H1 (cell line): ENCODE measurements at places on chromosomes 1 and 21.

- H3K36me3 ChIP-seq, result no peaks in the 10 kb centered on the region
- H3K27me3 ChIP-seq, result no peaks in the 10 kb centered on the region
- H3K4me3 ChIP-seq, result no peak overlapping the region
- H3K27ac ChIP-seq, result no peak overlapping the region
- no peak for DNase-seq
Measured at GRCh38 chr21:25872271-25872670, 137.5 kb downstream of the GABPA start.

DNA sequence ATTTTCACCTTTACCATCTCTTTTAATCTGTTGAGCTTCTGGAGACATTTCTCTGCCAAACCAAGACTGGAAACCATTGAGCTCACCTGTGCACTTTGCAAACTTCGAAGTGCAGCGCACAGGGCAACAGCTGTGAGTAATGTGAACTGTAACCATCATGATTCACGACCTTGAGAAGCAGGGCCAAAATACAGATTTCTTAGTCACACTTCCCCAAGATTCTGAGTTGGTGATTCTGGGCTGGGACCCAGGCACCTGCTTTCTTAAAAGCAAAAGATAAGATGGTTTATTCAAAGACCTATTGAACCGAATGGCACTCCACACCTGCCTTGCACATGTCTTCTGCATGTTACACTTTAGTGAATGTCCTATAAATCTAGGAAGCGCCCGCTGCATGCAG, 10.2 kb downstream of the AGTRAP start:
- H3K4me1 ChIP-seq, result 0 out of 2 replicates have a peak, but pooled peaks cover 2% of the 10 kb centered on the region
- H3K27me3 ChIP-seq, result no peaks in the 10 kb centered on the region
- H3K27ac ChIP-seq, result no peak overlapping the region
- H3K36me3 ChIP-seq, result peaks cover 12% of the 10 kb centered on the region
- no peak overlapping the region for H3K4me3 ChIP-seq

DNA sequence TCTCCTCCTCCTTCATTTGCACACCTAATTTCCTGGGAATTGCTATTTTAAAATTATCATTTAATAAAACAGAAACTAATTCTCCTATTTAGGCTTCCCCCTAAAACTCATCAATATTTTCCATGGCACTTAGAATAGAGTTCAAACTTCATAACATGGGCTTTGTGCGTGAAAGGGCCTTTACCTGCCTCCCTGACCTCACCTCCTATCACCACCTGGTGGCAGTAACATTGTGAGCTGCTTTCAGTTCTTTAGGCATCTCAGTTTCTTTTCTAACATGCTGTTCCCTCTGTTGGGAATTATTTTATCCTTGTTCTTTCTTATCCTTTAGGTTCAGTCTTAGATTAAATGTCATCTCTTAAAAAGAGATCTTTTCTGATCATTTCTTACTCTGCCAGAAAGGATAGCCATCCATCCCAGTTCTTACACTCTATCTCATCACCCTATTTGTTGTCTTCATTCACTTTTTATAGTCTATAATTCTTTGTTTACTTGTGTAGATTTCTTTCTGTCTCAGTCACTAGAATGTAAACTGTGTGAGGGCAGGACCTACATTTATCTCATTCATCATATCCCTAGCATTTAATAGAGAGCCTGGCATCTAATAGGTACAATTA, 133.8 kb upstream of the KIAA1614 start:
- H3K27ac ChIP-seq, result no peak overlapping the region
- DNase-seq, result no peak
- H3K4me1 ChIP-seq, result no peaks in the 10 kb centered on the region

- H3K27me3 ChIP-seq, result no peaks in the 10 kb centered on the region
- no peaks in the 10 kb centered on the region for H3K36me3 ChIP-seq
- no peak for DNase-seq
- no peaks in the 10 kb centered on the region for H3K4me1 ChIP-seq
- H3K27ac ChIP-seq, result no peak overlapping the region
Measured at GRCh38 chr1:186404454-186405051, 28.9 kb downstream of the ODR4 start.

DNA sequence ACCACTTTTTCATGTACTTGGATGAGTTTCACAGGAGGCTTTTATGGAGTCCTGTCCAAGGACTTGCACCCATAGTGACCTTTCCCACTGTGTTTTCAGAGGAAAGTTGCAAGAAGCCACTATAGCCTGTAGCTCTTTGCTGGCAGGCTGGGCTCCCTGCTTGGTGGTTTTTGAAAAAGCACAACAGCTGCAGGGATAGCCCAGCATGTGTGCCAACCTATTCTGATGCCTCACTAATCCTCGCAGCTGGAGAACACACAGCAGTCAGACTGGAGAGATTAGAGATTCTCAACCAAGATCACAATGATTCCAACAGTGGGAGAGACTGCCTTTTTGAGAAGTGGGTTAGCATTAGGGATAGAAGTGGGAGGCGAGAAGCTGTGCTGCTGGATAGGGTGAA, 24.1 kb upstream of the ARHGEF11 start:
- no peak overlapping the region for H3K4me3 ChIP-seq
- H3K27me3 ChIP-seq, result no peaks in the 10 kb centered on the region
- no peaks in the 10 kb centered on the region for H3K36me3 ChIP-seq
- no peaks in the 10 kb centered on the region for H3K4me1 ChIP-seq

DNA sequence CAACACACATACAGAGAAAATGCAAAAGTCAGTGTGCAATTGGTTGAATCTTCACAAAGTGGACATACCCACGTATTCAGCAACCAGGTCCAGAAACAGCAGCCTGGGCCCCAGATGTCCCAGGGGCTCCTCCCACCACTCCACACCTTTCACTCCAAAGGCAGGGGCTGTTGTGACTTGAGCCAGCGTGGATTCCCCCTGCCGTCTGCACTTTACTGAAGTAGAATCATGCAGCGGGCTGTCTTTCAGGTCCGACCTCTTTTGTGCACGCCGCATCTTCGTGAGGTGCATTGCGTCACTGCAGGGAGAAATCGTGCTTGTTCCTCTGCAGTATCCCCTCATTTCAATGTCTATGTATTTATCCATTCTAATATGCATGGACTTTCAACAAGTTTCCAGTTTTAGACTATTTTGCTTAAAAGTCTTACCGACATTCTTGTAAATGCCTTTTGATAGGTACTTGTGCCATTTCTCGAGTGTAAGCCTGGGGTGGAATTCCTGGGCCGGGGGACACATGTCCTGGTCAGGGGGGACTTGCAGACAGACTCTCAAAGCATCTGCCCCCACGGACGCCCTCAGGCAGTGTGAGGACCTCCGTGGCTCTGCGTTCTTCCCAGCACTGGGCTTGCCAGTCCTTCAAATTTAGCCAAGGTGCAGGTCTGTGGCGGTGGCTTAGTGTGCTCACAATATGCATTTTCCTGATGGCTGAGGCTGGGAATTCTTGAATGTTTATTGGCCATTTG, 29.3 kb upstream of the ACTRT2 start:
- H3K36me3 ChIP-seq, result no peaks in the 10 kb centered on the region
- no peak for DNase-seq
- H3K4me1 ChIP-seq, result no peaks in the 10 kb centered on the region
- H3K27ac ChIP-seq, result no peak overlapping the region

DNA sequence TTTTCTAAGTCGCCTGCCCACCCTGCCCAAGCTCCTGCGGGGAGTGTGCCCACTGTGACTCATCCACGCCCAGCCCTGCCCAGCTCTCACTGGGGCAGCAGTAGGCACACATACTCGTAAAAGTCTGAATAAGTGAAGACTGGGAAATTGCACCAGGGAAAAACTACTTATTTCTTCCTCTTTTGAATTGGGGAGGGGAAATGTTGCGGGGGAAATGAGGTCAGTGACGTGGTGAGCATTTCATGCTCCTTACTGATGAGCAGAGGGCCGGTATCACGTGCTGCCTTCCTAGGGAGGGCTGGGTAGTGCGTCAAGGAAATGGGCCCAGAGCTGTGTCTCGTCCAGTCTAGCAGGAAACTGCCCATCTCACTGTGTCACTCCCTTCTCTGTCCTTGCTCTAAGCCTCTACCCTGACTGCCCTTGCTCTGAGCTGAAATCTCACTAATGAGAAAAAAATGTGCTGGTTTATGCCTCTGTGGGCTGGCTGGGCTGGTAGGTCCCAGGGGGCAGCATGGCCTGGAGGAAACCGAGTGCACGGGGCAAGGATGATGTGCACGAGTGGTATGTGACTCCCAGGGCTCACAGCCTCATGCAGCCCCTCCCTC, 13.5 kb upstream of the TNFRSF1B start:
- no peak overlapping the region for H3K4me3 ChIP-seq
- H3K36me3 ChIP-seq, result no peaks in the 10 kb centered on the region
- H3K4me1 ChIP-seq, result no peaks in the 10 kb centered on the region

DNA sequence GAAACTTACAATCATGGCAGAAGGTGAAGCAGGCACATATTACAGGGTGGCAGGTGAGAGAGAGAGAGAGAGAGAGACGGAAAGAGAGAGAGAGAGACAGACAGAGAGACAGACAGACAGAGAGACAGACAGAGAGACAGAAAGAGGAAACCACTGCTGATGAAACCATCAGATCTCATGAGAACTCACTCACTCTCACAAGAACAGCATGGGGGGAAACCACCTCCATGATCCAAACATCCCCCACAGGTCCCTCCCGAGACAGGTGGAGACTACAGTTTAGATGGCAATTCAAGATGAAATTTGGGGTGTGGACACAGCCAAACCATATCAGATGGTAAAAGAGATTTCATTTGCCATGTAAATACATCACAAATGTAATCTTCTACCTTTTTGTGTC, 708.1 kb downstream of the MRPL39 start:
- no peak overlapping the region for H3K4me3 ChIP-seq
- H3K27ac ChIP-seq, result no peak overlapping the region
- no peaks in the 10 kb centered on the region for H3K36me3 ChIP-seq
- no peaks in the 10 kb centered on the region for H3K4me1 ChIP-seq
- no peaks in the 10 kb centered on the region for H3K27me3 ChIP-seq

GRCh38 chr21:14741256-14741655, 195.1 kb upstream of the SAMSN1 start:
- no peaks in the 10 kb centered on the region for H3K36me3 ChIP-seq
- H3K4me3 ChIP-seq, result no peak overlapping the region
- H3K4me1 ChIP-seq, result no peaks in the 10 kb centered on the region
- H3K27me3 ChIP-seq, result no peaks in the 10 kb centered on the region

- H3K27ac ChIP-seq, result no peak overlapping the region; the same call in 1 of the 2 replicates
- no peaks in the 10 kb centered on the region for H3K27me3 ChIP-seq
- no peak overlapping the region for H3K4me3 ChIP-seq
- peaks cover 12% of the 10 kb centered on the region; the same call in 1 of the 2 replicates for H3K4me1 ChIP-seq
- H3K36me3 ChIP-seq, result no peaks in the 10 kb centered on the region
- DNase-seq, result no peak
Measured at GRCh38 chr21:25370311-25370744, 237.0 kb downstream of the MRPL39 start.

DNA sequence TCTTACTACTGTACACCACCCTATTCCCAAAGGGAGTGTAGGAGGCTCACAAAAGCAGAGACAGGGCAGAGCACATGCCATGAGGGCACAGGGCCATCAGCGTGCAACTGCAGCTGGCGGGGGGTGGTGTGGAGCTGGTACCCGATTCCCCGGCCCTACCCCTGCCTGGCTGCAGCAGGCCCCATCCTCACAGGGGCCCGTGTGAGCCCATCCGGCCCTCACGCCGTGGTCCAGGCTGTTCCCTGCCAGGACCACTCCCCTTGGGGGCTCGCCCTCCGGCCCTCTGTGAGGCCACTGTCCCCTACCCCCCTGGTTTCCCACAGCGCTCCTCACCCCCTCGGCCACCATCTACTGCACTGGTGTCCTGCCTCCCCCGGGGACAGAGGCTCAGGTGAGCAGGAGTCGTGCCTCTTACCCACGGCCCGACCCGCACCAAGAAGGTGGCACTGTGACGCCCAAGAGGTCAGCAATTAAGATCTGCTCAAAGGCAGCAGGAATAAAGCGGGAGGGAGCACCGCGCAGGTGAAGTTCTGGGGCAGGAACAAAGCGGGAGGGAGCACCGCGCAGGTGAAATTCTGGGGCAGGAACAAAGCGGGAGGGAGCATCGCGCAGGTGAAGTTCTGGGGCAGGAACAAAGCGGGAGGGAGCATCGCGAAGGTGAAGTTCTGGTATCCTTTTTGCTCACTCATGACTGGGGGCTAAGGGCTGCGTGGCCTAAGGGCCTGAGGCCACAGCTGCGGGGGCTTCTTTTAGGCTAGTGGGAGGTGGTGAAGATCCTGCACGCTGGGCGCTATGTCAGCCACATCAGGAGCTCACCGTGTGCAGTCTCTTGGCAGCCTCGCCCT, 3.9 kb downstream of the POFUT2 start:
- no peak overlapping the region for H3K27ac ChIP-seq
- no peaks in the 10 kb centered on the region for H3K27me3 ChIP-seq
- no peak overlapping the region for H3K4me3 ChIP-seq
- H3K4me1 ChIP-seq, result no peaks in the 10 kb centered on the region
- peaks cover 15% of the 10 kb centered on the region for H3K36me3 ChIP-seq
